ENCODE measurements at places on chromosomes 1 and 21.

GRCh38 chr1:210746024-210746731 is 387.8 kb downstream of the KCNH1 start:
- no peak for DNase-seq

DNA sequence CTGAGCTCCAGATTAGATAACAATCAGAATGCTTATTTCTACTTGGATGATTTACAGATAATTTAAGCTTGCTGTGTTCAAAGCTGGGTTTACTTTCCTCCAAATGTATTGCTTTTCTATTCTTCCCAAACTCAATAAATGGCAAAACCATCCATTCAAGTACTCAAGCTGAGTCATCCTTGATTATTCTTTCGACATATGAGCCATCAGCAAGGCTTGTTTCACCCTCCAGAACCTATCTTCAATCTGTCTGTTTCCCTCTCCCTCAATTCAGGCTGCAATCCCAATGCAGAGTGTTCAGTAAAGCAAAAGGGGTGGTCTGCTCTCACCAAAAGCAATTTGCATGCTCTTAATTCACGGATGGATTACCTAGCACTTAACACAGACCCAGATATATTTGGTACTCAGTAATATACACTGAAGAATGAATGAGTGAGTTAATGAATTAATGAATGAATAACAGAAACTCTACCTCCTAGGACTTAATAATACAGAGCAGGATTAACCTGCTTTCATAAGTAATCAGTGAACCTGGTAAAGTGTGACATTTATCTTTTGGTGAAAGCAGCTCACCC is 41.9 kb downstream of the DDR2 start:
- no peak for DNase-seq

DNA sequence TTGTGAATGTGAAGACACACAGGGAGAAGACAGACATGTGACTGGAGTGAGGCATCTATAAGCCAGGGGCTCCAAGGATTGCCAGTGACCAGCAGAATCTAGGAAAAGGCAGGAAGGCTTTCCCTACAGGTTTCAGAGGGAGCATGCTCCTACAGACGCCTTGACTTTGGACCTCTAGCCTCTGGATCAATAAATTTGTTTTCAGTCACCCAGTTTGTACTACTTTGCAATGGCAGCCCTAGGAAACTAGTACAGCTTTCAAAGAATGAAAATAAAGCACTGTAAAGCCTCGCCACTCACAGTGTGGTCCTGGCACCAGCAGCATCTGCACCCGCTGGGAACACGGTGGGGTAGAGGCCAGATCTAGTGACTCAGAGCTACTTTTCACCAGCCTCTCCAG is 510.0 kb downstream of the LTN1 start:
- no peak for DNase-seq

DNA sequence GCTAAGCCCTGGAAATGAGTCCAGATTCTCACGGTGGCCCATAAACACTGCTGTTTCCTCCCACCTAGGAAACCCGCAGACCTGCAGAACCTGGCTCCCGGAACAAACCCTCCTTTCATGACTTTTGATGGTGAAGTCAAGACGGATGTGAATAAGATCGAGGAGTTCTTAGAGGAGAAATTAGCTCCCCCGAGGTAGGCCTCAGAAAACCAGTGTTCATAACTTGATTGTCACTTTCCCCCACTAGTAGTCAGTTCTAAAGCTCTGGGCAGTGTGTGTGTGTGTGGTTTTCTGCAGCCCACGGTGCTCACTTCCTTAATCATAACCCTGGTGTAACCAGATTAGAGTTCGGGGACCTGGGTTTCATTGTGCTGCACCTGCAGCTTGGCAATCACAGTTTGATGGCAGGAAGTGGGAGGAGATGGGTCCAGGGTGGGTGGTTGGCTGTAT is 39.1 kb downstream of the CLIC6 start:
- no peak for DNase-seq

DNA sequence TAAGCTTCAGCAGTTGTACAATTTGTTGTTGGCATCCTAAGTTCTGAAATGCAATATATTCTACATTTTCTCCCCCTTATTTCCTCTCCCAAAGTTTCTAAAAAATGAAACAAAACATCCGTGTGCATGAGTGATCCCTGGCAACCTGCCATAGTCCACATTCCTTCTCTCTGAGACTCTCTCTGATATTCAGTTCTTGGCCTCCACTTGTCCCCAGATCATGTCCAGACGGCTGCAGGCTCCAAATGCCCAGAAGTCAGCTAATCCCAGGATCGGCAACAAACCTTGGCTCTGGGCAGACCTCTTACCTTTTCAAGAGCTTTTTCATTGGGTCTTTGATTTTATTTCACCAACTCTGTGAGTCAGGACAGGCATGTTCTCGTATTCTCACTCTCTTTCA is 187.8 kb downstream of the ETS2 start:
- no peak for DNase-seq

GRCh38 chr1:213065800-213066199 is 14.8 kb downstream of the RPS6KC1 start:
- no peak for DNase-seq

- no peak for DNase-seq
These were observed 2.8 kb upstream of the SERINC2 start for GRCh38 chr1:31409946-31410858.

- DNase-seq: no peak
These were observed 1.4 kb upstream of the IRF2BP2 start for GRCh38 chr1:234611225-234611846.

- DNase-seq: no peak
These were observed 178.5 kb upstream of the DEPDC1 start for GRCh38 chr1:68675336-68675735.

DNA sequence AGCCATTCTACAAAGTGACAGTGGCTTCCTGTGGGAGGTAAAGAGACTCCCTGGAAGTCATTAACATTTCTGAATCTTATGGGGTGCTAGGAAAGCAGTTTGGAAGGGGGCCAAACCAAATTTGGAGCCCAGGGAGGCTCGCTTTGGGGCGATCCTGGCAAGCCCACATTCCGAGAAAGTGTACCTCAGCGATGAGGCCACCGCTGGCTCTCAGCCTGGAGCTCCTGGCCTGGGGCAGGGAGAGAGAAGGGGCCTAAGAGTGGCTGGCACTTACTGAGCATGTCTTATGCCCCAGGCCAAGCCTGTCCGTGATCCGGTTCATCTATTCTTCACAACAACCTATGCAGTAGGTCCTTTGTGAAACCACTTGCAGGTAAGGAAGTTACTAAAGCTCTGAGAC is 98.8 kb downstream of the CCDC185 start:
- DNase-seq: no peak

GRCh38 chr1:162316187-162316586 is 60.5 kb downstream of the SPATA46 start:
- no peak for DNase-seq

DNA sequence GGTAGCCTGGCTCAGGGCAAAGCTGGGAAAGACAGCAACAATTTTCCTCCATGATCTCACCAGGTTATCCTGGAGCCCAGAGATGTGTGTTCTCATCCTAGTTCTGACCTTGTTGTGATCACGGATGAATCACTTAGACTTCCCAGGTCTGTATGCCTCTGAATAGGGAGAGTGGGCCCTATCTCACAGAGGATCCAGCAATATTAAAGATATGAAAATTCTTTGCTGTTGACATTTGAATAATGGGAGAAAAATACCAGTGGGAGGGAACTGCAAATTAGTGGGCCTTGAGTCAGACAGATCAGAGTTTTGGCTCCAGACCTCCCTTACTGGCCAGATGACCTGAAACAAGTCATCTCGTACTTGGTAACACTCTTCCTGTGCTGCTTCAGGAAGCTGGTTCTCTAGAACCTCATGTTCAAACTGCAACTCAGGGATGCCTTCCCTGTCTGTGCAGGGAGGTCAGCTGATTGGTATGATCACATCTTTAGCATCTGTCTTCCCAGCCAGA is 32.8 kb upstream of the RNF19B start:
- no peak for DNase-seq

Measured in anterior cingulate cortex (tissue), 58 donors.